ENCODE measurements at places on chromosomes 7 and 10. TPM values are rescaled to one million over a fixed set of nuclear protein-coding genes. Genes with fewer than 3 reads are reported as not detected.

- no peak for DNase-seq
Observed at GRCh38 chr10:64023926-64024470, 502.8 kb downstream of the REEP3 start.

The TACR2 gene
- polyA plus RNA-seq, result 0.29 TPM

DNA sequence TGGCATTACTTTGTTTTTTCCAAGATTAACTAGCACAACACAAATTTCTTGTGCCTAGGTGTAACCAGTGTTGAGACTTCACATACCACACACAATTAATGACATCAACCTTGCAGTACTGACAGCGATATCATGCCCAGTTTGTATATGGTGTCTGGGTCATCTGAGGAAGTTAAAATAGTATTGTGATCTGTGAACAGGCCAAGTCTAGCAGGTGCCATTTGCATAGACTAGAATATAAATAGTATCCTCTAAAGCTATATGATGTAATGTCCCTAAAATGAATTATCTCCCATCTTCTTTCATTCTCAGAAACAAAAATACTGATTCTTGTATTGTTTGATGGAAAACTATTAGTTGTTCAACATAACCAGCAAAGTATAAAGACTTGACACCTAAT, 175.8 kb upstream of the KAT6B start:
- no peak for DNase-seq

The EBF3 gene
- polyA plus RNA-seq, result 1.6 TPM

DNA sequence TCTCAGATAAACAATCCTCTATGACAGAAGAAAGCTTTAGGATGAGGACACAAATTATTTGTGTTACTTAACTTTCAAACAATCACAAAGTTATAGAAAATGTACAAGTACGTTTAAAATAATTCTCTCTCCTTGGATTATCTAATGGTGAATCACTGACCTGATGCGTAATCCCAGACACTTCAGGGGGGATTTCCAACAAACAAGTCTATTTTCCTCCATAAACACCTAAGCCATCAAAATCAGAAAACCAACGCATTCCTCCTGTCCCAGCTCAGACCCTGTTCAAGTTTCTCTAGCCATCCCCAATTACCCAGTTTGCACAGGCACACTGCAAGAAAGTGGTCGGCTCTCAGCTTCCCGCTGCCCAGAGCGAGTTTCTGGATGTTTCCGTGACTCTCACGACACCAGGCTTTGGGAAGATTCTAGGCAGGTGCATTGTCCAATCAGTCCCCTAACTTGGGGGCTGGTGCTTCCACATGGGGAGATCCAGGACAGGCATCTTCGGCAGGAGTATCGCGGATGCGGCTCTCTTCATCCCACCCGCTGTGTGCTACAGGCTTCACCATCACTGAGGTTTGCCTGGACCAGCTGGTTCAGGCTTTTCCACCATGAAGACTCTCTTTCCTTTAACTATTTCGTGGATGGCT, 200.0 kb downstream of the ZMYND11 start:
- DNase-seq, result no peak
